Activated CD4-positive, alpha-beta memory T cell treated with anti-CD3 and anti-CD28 coated beads, Interleukin-2, amount 10 ng/mL, durations not matched to agents 7 days and 5 days (primary cell): ENCODE measurements at places on chromosomes 3 and 15. TPM values are rescaled to one million over a fixed set of nuclear protein-coding genes. Genes with fewer than 3 reads are reported as not detected.

CELSR3 gene
- 8.0 TPM for total RNA-seq

GRCh38 chr15:47516558-47516957 is 200.7 kb upstream of the SEMA6D start:
- DNase-seq = no peak

DNA sequence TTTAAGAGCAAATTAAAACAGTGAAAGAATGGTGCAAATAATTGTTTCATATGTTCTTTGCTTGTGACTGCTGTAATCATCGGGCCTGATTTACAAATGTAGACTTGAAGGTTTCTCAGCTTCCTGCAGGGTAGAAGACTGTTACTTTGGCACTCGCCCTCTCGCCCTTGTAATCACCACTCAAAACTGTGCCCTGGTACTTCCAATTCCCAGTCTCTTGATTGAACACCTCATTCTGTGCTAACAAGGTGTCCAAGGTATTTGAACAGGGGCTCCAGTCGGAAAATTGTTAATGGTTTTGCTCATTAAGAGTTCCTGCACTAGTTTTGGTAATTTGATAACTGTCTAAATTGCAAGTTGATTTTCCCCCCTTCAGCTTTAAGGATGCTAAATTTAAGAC is 209.5 kb downstream of the ZIC1 start:
- no peak for DNase-seq

- no peak for DNase-seq
Measured at GRCh38 chr15:100948430-100948762, 29.2 kb downstream of the LRRK1 start.

GRCh38 chr3:155585384-155585783 is 159.5 kb downstream of the PLCH1 start:
- no peak for DNase-seq

DNA sequence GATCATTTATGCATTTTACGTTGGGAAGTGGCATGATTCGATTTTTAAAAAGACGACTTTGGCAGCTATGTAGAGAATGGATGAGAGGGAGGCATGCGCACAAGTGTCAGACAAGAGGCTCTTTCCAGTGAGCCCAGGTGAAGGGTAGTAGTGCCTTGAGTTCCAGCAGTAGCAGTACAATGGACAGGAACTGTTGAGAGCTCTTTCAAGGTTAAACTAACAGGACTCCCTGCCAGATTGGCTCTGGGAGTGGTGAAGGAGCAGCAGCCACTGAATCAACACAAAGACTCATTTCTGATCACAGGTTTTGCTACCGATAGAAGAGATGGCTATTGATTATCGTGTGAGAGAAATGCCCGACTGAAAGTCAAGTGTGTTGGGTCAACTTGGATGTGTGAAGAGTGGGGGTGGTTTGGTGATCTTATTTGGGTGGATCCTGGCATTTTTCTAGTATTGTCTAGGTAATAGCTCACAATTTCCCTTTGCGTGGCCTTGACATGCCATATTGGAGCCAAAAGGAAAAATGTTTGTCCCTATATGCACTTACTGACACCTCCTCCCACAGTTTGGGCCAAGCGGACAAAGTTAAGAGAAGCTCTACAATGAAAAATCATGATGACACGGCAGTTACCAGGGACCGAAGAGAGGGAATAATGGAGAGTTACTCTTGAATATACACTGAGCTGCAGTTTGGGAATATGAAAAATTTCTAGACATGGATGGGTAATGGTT is 81.6 kb upstream of the MDFIC2 start:
- no peak for DNase-seq
